ENCODE measurements at places on chromosomes 7 and 10. TPM values are rescaled to one million over a fixed set of nuclear protein-coding genes. Genes with fewer than 3 reads are reported as not detected.

ANKRD61 gene
- 0.19 TPM for total RNA-seq

- no peak for DNase-seq
- H3K27me3 ChIP-seq, result no peaks in the 10 kb centered on the region
- no peak overlapping the region for H3K4me3 ChIP-seq
Measured at GRCh38 chr10:71600849-71601248, 118.7 kb downstream of the C10orf105 start.

DNA sequence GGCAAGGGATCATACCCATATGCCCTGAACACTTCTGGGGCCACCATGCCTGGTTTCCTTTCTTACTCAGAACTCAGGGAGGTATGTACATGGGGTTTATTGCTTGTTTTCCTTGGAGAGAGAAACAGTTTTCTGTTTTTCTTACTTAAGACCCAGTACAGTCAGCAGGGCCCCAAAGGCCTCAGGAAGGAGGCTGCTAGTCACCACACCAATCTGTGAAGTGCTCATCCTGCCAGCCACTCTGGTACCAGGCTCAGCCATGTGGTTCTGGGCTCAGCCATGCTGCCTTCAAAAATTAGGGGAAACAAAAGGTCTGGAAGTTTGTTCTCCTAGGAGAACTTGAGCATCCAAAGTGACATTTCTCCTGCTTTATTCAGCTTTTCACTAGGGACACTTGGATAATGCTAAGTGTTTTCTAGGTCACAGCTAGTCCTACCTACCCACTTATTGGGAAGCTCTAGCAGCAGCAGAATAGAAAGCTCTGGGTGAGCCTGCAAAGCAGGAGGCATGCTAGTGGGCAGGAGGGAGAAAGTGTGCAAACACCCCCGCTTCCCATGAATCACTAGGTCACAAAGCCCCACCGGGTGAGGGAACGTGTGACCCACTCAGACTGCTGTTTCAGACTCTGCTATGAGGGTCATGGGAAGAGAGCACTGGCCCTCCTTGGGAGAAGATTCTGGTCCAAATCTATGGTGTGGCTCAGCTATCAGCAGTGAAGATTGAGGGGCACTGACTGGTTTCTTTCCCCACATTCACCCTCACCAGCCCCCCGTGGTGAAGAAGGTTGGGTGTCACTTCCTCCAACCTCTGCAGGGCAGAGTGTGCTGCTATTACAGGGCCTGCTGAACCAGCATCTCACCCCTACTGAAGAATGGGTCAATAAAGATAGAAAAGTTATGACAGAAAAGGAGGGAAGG lies 23.9 kb downstream of the NUDCD3 start:
- H3K4me3 ChIP-seq, result no peak overlapping the region
- no peaks in the 10 kb centered on the region for H3K27me3 ChIP-seq
- DNase-seq, result no peak
- no peak overlapping the region for H3K27ac ChIP-seq
- H3K36me3 ChIP-seq, result peaks cover 14% of the 10 kb centered on the region

GRCh38 chr7:5437987-5438386 lies 14.4 kb upstream of the TNRC18 start:
- H3K27me3 ChIP-seq, result no peaks in the 10 kb centered on the region
- no peaks in the 10 kb centered on the region for H3K36me3 ChIP-seq
- no peak for DNase-seq
- no peaks in the 10 kb centered on the region for H3K4me1 ChIP-seq
- H3K27ac ChIP-seq, result no peak overlapping the region
- H3K4me3 ChIP-seq, result no peak overlapping the region

DNA sequence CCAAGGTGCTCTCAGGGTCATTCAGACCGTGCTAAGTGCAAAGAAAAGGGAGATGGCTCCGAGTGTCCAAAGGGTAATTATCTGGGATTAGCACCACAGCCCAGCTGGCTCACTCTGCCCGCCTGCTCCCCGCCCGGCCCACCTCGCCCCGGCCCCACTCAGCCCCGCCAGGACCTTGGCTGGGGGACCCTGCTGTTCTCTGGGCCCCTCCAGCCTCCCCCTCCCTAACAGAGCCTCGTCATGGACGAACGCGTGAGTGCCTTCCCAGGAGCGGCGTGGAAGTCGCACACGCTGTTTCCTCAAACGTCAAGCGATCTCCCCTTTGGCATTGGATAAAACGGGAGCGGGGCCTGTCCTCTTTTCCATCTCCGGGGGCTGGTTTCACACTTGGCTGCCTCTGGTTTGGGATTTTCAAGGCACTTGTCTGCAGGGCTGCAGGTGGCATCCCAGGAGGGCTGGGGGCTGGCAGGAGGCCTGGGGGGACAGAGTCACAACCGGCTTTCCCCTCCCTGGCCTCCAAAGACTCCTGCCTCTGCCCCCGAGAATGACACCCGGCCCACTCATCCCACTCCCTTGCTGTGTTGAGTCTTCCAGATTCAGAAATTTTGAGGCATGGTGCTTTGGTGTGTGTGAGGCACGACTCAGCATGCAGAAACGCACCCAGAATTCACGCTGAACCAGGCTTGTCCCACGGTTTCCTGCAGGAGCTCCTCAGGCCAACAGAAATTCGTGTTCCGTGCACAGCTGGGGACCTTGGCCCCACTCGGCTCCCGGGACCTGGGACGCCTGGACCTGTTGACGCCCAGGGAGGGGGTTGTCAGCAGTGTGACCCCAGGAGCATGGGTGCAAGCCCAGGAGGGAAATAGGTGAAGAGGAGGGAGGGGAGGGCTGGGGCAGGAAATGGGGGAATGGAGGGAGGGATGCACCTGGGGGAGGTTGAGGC lies 110.0 kb downstream of the PDGFA start:
- peak; percentile 71 for DNase-seq
- no peaks in the 10 kb centered on the region for H3K4me1 ChIP-seq
- H3K4me3 ChIP-seq, result no peak overlapping the region

GRCh38 chr10:72314263-72314662 lies 40.5 kb downstream of the DNAJB12 start:
- H3K4me1 ChIP-seq, result peaks cover 25% of the 10 kb centered on the region

GRCh38 chr7:121302214-121302745 lies 26.5 kb upstream of the WNT16 start:
- no peaks in the 10 kb centered on the region for H3K4me1 ChIP-seq
- no peaks in the 10 kb centered on the region for H3K36me3 ChIP-seq
- no peak overlapping the region for H3K27ac ChIP-seq
- no peak for DNase-seq
- H3K27me3 ChIP-seq, result no peaks in the 10 kb centered on the region

- H3K36me3 ChIP-seq, result no peaks in the 10 kb centered on the region
- DNase-seq, result no peak
- H3K4me3 ChIP-seq, result peak overlapping the region; percentile 86
Measured at GRCh38 chr10:100184426-100184825, 1.4 kb downstream of the ERLIN1 start.

DNA sequence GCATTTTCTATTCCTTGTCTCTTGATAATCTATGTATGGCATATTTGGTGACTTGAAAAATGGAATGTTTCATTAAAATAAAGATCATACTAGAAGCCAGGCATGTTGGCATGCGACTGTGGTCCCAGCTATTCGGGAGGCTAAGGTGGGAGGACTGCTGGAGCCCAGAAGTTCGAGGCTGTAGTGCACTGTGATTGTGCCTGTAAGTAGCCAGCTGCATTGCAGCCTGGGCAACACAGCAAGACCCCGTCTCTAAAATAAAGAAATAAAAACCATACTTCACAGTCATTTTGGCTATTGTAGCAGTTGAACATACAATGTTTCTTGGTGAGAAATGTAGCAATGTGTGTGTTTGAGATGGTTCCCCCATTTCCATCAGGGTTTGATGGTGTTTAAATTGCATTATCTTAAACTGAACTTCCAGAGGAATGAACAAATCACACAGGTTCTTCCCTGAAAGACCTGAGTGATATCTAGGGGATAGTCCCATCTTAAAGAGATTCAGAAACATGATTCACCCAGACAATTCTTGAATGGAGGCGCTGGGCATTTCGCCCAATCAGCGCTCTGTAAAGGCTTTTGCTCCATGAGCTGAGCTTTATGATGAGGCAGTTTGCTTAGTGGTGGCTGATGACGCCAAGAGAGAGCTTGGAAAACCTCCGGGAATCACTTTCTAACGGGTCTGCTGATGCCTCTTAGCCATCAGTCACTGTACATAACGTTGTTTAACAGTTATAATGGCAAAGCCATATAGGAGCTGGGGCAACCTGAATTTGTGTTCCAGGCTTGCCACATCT lies 19.4 kb upstream of the BTBD16 start:
- peaks cover 8% of the 10 kb centered on the region for H3K36me3 ChIP-seq
- H3K27me3 ChIP-seq, result no peaks in the 10 kb centered on the region
- DNase-seq, result no peak
